ENCODE measurements at places on chromosomes 4 and X.

- DNase-seq: no peak
Observed at GRCh38 chrX:34563804-34564203, 93.3 kb downstream of the TMEM47 start.

DNA sequence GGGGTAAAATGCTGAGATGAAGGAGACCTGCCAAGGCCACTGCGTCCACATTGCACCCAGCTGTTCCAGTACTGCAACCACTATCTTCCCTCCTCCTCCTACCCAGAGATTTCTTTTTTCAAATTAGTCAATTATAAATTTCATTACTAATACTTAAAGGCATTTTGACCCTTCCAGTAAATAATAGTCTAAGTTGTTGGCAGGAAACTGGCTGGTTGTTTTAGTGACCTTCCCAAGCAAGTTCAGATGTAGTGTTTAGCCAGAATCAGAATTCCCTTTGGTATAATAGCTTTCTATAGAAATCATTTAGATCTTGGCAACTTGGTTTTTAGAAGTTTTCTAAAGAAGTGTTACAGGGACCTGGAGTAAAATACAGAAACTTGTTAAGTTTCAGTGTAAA is 66.0 kb downstream of the AASDH start:
- no peak for DNase-seq

GRCh38 chr4:118270492-118270891 is 82.3 kb downstream of the PRSS12 start:
- DNase-seq: peak; percentile 60

- no peak for DNase-seq
Observed at GRCh38 chr4:107117726-107118125, 81.6 kb upstream of the DKK2 start.

DNA sequence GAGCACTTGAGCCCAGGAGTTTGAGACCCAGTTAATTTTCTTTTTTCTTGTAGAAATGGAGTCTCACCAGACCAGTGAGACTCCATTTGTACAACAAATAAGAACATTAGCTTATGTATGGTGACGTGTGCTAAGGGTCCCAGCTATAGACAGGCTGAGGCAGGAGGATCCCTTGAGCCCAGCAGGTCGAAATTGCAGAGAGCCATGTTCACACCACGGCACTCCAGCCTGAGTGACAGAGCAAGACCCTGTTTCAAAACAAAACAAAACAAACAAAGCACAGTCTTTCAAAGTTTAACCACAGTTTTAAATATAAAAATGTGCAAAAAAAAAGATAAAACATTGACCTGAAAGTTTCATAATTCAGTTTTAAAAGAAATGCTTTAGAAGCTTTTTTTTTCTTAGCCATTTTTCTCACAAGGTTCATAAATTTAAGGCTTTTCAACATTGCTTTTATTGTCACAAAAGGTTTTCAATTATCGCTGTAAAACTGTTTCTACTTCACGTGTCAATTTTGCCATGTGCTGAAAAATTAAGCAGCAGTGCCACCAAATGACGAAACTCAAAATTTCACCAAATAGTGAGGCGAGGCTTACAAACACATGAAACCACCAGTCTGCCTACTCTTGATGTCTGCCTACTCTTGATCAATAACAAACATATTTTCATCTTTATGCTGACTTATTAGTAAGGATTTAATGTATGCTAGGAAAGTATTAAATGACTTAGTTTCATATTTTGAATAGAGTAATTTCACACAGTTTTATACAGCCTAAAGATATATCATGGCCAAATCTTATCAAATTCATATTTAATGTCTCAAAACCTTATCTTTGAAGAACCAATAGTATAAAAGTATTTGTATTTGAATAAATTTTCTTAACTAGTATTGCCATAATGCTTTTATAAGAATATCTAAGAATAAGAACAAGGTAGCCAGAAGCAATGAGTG is 126.3 kb downstream of the NEK1 start:
- peak; percentile 69 for DNase-seq

DNA sequence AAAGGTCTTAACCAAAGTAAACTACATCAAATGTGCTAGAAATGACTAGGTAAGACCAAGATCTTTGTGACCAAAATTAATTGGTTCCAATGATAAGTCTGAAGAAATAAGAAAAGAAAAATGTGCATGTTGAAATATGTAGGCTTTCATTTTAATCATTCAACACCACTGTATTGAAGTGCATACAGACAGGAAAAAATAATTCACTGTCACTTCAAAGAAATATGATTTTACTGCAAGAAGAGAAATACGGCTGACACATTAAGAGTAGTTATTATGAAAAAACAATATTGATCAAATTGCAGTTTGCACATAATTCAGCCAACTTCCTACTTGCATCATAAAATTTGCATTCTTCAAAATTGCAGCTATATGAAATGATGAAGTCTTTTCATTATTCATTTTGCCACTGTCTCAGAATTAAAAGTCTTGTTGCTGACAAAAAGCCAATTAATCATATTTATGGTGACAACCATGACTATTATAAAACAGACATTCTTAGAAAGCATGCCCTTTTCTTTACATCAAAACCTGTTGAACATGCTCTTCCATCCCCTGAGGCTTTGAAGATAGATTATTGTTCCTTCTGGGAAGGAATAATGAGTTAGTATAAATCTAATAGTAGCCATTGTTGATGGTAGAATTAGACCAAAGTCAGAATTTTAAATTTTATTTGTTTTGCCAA is 405.9 kb upstream of the MAD2L1 start:
- DNase-seq: no peak

DNA sequence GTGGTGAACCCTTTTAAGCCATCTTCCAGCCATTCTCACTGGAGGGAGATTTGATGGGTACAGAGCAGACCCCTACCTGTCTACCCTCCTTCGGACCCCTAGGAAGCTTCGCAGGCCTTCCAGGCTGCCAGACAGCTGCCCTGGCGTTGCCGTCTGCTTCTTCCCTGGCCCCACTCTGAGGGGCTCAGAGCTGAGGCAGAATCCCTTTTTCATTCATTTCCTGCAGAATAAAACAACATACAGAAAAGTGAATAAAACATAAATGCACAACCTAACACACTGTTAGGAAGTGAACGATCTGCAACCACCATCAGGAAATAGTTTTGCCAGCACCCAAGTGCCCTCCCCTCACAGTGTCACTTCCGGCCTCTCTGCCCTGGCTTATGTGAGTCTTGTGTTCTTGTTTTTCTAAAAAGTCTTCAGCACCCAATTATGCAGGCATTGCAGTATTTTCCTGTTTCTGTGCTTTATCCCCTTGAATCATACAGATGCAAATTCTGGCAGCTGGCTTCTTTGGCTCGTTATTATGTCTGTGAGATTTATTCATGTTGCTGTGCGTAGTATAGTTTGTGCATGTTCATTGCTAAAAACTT is 5.6 kb upstream of the ADD1 start:
- no peak for DNase-seq

DNA sequence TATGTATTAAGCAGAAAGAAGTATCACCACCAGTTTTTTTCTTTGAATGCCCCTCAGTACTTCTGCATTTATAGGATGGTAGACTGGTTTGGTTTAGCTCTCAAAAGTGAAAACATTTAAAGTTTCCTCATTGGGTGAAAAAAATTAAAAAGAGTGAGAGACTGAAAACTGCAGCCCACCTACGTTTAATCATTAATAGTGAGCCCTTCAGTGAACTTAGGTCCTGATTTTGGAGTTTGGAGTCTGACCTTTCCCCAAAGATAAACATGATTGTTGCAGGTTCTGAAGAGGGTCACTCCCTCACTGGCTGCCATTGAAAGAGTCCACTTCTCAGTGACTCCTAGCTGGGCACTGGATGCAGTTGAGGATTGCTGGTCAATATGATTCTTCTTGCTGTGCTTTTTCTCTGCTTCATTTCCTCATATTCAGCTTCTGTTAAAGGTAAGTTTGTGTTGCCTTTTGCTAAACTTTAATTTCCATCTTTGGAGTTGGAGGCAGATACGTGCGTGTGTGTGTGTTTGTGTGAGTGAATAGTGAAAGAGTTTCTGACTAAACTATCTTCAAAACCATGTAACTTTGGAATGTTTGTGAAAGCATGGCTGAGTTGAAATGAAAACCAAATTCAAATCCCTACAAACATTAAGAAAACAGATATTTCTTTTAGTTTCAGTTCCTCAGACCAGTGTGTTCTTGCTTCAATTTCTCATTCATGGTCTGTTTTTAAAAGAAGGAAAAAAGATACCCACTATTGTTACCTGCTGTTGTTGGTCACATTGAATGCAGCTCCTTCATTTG is at the start of gene MTTP:
TSS of gene MTTP (plus strand) at position 295 of the 795 bp plus-strand sequence. CDS start at position 381, 86 bp downstream.
- no peak for DNase-seq

- DNase-seq: no peak
Observed at GRCh38 chrX:133249266-133250058, 31.3 kb upstream of the TFDP3 start.

GRCh38 chr4:173246719-173247118 is 78.1 kb downstream of the GALNT7 start:
- no peak for DNase-seq

GRCh38 chrX:152601848-152602616 is 35.7 kb upstream of the GABRQ start:
- no peak for DNase-seq

DNA sequence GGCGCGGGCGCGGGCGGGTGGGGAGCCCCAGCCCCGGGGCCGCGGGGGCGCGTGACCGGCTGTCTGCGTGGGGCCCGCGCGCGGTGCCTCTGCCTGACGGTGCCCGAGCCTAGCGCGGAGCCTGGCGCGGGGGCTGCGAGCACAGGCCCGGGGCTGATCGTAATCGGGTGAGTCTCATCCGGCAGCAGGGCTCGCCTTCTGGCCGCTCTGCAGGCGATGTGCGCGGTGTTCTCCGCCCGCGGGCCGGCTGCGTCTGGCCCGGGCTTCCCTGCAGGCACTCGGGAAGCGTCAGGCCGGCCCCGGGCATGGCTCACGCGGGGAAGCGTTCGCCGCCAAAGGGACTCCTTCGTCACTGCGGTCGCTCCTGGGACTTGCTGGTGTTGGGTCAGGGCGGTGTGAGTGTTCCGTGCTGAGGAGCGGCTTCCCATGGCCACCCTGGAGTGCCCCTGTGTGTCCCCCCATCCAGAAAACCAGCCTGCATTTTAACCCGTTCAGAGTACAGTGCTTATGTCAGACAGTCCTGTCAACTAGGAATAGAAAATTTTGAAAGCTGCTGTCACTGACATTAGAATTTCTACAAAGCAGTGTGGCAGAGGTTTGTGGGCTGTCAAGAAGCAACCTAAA is 40.6 kb downstream of the FAM149A start:
- DNase-seq: peak; percentile 46
